ENCODE measurements at places on chromosomes 4 and X.

DNA sequence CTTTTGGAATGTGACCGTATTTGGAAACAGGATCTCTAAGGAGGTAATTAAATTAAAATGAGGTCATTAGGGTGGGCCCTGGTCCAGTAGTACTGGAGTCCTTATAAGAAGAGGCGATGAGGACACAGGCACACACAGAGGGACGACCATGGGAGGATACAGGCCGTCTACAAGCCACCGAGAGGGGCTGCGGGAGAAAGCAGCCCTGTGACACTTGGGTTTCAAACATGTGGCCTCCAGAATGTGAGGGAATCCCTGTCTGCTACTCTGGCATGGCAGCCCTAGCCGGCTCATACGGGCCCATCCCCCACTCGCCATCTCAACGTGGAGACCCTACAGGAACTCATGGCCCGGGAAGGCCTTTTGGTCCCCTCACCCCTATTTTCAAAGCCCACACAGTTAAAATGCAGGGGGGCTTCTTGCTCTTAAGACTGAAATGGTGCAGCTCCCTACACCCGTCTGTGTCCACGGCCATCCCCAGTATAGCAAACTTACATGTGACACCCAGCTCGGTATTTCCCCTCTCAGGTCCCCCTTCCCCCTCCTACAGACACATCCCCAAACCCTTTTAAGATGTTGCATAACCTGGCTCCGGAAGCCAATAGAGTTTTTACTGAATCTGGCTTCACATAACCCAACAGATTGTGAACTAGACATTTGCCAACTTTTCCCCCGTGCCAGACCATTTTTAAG, 124.1 kb upstream of the TBL1X start:
- DNase-seq = no peak

- DNase-seq = no peak
These were observed 2.0 kb downstream of the HSPA4L start for GRCh38 chr4:127783955-127784770.

GRCh38 chrX:148380107-148380506, 120.3 kb upstream of the AFF2 start:
- no peak for DNase-seq

DNA sequence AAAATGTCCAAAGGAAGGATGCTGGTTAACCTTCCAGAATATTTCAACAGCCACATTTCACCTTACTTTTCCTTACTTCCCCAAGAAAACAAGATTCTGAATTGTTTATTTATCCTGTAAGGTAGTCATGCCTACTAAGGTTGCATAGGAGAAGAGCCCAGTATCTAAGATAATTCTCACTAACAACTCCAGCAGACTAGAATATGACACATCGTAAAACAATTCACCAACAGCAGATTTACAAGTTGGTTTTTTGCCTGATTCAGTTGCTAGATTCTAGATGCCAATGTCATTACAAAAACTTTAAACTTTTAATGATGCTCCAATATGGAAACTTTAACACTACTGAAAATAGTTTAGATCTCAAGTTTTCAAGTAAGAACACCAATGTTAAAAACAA, 176.4 kb downstream of the IL13RA2 start:
- DNase-seq = no peak

- DNase-seq = no peak
These were observed 15.6 kb upstream of the SPRY1 start for GRCh38 chr4:123380728-123381716.

- no peak for DNase-seq
These were observed 5.8 kb downstream of the TAFAZZIN start for GRCh38 chrX:154417157-154417556.

DNA sequence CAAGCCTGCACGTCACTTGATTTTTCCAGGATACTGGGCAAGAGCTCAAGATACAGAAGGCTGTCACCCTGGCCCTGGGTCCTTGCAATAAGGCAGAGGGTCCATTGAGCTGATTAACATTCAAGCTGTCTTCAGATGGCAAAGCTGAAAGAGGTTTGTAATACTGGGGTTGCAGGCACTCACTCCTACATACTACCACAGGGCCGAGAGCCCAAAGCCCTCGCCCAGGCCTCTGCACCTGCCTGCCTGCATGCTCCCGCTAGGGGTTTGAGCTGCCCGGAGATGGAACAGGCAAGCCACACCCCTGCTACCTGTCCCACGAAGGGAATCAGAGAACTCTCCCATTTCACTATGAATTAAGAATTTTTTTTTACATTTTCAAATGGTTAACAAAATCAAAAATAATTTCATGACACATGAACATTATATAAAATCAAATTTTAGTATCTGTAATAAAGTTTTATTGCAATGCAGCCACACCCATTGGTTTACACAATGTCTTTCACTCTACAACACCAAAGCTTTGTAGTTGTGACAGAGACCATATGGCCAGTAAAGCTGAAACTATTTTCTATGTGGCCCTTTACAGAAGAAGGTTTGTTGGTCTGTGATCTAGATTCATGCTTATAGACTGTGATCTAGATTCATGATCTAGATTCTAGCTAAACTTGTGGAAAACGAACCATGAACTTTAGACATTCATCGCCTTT, 530.4 kb upstream of the IGFBP7 start:
- no peak for DNase-seq

GRCh38 chr4:83552083-83552482, 16.2 kb downstream of the GPAT3 start:
- DNase-seq = no peak
